ENCODE measurements at places on chromosomes 6 and 20. TPM values are rescaled to one million over a fixed set of nuclear protein-coding genes. Genes with fewer than 3 reads are reported as not detected.

GRCh38 chr6:64497634-64498033 is 862.0 kb downstream of the PHF3 start:
- DNase-seq = no peak
- no peaks in the 10 kb centered on the region for H3K36me3 ChIP-seq
- no peak overlapping the region for H3K27ac ChIP-seq
- no peak overlapping the region for H3K4me3 ChIP-seq
- no peaks in the 10 kb centered on the region for H3K4me1 ChIP-seq
- no peaks in the 10 kb centered on the region for H3K27me3 ChIP-seq

DNA sequence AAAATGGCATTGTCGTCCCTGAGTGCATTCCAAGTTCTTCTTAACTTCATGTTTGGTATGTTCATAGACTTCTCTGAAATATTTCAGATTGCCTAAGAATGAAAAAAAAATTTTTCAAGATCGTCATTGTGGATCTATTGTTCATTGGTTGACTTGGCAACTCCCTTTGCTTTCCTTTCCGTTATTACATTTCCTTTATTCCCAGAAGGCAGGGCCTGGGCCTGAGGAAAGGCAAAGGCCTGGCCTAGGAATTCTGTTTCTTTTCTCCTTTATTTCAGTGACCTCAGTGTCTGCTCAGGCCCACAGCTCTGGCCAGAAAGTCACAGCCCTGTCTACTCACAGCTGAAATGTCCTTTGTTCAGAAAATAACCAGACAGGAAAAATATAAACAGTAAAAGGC is 401.6 kb upstream of the PLCB4 start:
- no peak for DNase-seq
- no peak overlapping the region for H3K4me3 ChIP-seq
- peaks cover 29% of the 10 kb centered on the region for H3K4me1 ChIP-seq
- H3K27ac ChIP-seq = no peak overlapping the region
- H3K27me3 ChIP-seq = no peaks in the 10 kb centered on the region

ZKSCAN4 gene
- total RNA-seq = 4.3 TPM

SCAF8 gene
- total RNA-seq = 34.6 TPM

DNA sequence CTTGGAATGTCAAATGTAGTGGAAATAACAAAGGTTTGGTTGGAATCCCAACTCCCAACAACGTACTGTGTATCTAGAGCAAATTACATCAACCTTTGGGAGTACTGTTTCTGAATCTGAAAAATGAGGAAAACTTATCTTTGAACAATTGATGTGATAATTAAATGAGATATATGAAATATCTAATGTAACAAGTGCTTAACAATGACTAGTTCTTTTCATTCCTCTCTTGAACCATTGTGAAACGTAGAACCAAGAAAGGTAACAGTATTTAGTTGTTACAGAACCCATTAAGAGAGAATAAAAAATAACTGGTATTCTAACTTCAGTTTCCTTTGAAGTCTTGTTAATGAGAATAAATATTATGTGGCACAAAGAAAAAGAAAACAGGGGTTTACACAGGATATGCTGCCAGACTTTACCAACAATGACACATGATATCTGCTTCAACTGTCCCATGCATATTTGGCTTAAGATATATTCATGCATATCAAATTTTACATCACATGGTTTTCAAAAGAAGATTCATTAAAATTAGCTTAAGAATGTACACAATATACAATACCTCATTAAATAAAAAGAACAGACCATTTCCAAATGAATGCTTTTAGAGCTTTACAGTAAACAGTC is 111.8 kb downstream of the ATG5 start:
- no peak overlapping the region for H3K4me3 ChIP-seq
- DNase-seq = no peak
- H3K36me3 ChIP-seq = peaks cover 16% of the 10 kb centered on the region

DNA sequence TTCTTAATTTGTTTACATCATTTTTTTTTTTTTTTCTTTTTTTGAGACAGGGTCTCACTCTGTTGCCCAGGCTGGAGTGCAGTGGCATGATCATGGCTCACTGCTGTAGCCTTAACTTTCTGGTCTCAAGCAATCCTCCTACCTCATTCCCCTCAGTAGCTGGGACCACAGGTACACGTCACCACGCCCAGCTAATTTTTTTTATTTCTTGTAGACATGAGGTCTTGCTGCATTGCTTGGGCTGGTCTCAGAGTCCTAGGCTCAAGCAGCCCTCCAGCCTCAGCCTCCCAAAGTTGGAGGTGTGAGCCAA is 30.3 kb downstream of the RPF2 start:
- no peaks in the 10 kb centered on the region for H3K27me3 ChIP-seq
- H3K27ac ChIP-seq = no peak overlapping the region
- H3K36me3 ChIP-seq = peaks cover 20% of the 10 kb centered on the region
- no peak overlapping the region for H3K4me3 ChIP-seq
- no peak for DNase-seq

CD2AP gene
- total RNA-seq = 19.2 TPM

MICB gene
- 16.1 TPM for total RNA-seq

DNA sequence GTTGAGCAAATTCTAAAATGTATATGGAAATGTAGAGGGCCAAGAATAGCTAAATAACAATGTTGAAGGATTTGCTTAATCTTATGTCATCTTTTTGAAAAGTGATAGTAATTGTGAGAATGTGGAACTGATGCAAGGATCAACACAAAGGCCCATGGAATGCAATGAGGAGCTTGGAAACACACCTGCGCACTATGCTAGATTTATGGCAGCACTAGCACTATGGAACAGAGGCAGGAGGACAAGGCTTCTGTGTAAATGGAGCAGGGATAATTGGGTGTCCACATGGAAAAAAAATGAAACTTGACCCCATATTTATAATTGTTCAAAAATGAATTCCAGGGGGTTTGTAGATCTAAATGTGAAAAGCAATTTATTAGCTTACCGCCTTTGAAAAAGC is 298.3 kb downstream of the FARS2 start:
- H3K27me3 ChIP-seq = no peaks in the 10 kb centered on the region
- peaks cover 7% of the 10 kb centered on the region for H3K4me1 ChIP-seq
- 0 out of 2 replicates have a peak, but pooled peaks cover 6% of the 10 kb centered on the region for H3K36me3 ChIP-seq
- H3K4me3 ChIP-seq = no peak overlapping the region

TRMT6 gene
- 19.2 TPM for total RNA-seq

- H3K4me3 ChIP-seq = no peak overlapping the region
- no peaks in the 10 kb centered on the region for H3K36me3 ChIP-seq
- H3K27ac ChIP-seq = no peak overlapping the region
- H3K27me3 ChIP-seq = peaks cover 2% of the 10 kb centered on the region
- H3K4me1 ChIP-seq = peaks cover 16% of the 10 kb centered on the region
Observed at GRCh38 chr6:155628306-155628705, 172.7 kb upstream of the NOX3 start.

NKX2-4 gene
- not detected for total RNA-seq

DNA sequence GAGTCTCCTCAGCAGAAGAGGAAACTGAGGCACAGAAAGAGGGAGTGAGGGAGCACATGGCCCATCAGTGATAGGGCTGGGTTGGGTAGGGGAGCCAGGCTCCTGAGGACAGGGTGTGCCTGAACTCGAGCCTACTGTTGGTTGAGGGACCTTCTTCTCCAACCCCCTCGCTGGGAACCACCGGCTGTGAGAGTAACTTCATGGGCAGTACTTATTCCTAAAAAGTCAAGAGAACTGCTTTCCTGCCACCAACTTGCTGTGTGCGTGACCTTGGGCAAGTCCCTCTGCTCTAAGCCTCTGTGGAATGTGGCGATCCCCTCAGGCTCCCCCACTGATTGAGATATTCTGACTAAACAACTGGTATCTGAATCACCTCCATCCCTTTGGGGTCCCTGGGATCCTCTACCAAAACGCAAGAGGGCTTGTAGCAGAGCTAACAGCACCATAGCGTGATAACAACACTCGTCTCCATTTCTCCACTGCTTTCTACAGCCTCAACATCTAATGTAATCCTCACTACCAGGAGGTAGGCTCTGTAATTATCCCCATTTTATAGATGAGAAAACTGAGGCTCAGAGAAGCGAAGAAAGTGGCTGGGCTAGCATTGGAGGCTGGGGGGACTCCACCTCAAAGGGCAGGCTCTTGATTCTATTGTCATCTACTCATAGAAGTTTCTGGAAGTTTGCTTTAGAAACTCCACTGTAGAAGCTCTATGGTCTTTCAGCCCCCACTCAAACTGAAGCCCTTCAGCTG is 76.0 kb downstream of the JPH2 start:
- no peak for DNase-seq
- no peak overlapping the region for H3K4me3 ChIP-seq
- peaks cover 5% of the 10 kb centered on the region for H3K36me3 ChIP-seq
- peaks cover 15% of the 10 kb centered on the region for H3K27me3 ChIP-seq
- peaks cover 24% of the 10 kb centered on the region for H3K4me1 ChIP-seq
- no peak overlapping the region for H3K27ac ChIP-seq

WFDC5 gene
- not detected for total RNA-seq

DNA sequence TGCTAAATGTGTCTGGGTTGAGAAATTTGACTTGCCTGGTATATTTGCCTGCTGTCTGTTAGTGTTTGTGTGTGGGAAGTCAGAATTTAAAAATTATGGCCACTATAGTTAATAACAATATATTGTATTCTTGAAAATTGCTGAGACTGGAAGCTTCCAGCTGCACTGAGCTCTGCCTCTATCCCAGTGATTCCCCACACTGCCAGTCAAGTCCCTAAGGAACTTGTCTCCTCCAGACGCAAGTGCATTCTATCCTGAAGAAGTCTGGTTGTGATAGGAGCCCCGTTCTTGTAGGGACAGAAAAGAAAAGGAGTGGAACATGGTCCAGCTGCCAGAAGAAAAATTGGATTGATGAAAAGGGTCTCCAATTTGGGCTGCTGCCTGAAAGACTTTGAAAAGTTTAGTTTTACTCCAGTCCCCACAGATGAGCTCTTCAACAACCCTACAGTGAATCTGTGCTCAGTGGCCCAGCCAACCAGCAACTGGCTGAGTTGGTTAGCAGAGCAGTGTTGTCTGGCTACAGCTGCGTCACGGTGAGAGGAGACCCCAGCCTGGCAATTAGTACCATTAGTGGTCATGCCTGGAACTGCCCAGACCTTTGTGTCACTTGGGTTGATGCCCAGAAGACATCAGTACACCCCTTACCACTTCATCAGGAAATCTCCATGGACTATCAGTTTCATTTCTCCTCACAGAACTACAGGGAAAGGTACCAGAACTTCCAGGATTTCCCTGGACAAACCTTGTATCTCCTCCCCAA is 183.1 kb upstream of the MCHR2 start:
- H3K36me3 ChIP-seq = no peaks in the 10 kb centered on the region
- DNase-seq = no peak
- H3K27me3 ChIP-seq = no peaks in the 10 kb centered on the region
- H3K27ac ChIP-seq = peak overlapping the region; percentile 94
- H3K4me1 ChIP-seq = peaks cover 46% of the 10 kb centered on the region

GRCh38 chr6:167077241-167077932 is 45.5 kb upstream of the CCR6 start:
- peaks cover 2% of the 10 kb centered on the region for H3K27me3 ChIP-seq
- DNase-seq = no peak
- no peaks in the 10 kb centered on the region for H3K4me1 ChIP-seq
- no peak overlapping the region for H3K27ac ChIP-seq

ANKEF1 gene
- total RNA-seq = not detected

GRCh38 chr20:20070871-20071726 is 18.8 kb downstream of the CFAP61 start:
- no peak overlapping the region for H3K4me3 ChIP-seq
- peaks cover 8% of the 10 kb centered on the region for H3K27me3 ChIP-seq
- no peak for DNase-seq

GRCh38 chr6:129672341-129672682 is 37.7 kb downstream of the ARHGAP18 start:
- DNase-seq = no peak
- peaks cover 88% of the 10 kb centered on the region for H3K4me1 ChIP-seq
- peak overlapping the region; percentile 82 for H3K4me3 ChIP-seq
- H3K27me3 ChIP-seq = no peaks in the 10 kb centered on the region
- peak overlapping the region; percentile 93 for H3K27ac ChIP-seq
- peaks cover 60% of the 10 kb centered on the region for H3K36me3 ChIP-seq

SMLR1 gene
- total RNA-seq = not detected

DNA sequence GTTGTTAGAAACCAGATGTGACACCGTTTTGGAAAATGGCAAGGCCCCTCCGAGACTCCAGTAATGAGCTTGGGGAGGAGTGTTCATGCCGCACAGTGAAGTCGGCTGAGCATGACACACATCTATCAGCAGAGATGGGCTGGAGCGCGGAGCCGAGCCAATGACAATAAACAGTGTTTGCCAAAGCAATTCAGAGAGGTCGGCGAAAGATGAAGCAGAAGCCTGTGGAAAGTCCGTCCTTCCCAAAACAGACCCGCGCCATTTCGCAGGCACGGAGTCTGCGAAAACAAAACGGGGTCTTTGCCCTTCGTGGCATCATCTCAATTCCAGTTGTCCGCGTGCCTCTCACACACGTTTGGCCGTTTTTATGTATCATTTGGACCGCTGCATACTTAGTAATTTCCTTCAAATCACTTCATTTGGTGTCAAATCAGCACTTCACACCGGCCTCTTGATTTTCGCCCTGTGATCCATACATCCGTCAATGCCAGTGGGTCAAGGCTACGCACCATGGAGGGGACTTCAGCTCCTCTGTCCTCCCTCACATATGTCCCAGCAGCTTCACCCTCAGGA is 71.3 kb downstream of the SULF2 start:
- no peak overlapping the region for H3K4me3 ChIP-seq
- H3K27me3 ChIP-seq = peaks cover 55% of the 10 kb centered on the region
- no peaks in the 10 kb centered on the region for H3K36me3 ChIP-seq
- DNase-seq = no peak

DNA sequence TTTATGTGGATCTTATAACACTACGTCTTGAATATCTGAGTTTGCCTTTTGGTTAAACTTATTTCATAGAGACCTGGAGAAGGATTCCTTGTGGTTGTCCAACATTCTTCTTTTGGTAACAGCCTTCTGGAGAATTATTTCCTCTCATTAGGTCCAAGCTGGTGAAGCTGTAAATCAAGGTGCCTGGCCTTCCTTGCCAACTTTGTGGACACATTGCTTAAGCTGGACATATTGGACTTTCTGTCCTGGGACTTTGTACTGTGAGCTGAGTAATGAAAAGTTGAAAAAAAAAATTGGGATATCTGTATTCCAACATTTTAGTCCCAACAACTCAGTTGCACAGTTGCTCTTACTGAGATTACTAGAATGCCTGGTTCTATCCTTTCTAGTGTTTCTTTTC is 186.2 kb downstream of the HAO1 start:
- no peaks in the 10 kb centered on the region for H3K36me3 ChIP-seq
- H3K4me1 ChIP-seq = no peaks in the 10 kb centered on the region
- no peaks in the 10 kb centered on the region for H3K27me3 ChIP-seq
- DNase-seq = no peak
- H3K4me3 ChIP-seq = no peak overlapping the region

- peaks cover 9% of the 10 kb centered on the region for H3K36me3 ChIP-seq
- H3K4me3 ChIP-seq = no peak overlapping the region
- no peak for DNase-seq
- H3K27me3 ChIP-seq = no peaks in the 10 kb centered on the region
- peak overlapping the region; percentile 77 for H3K27ac ChIP-seq
- H3K4me1 ChIP-seq = peaks cover 52% of the 10 kb centered on the region
Observed at GRCh38 chr6:34384321-34385153, 7.9 kb downstream of the NUDT3 start.

LY6G6F gene
- total RNA-seq = not detected
